ENCODE measurements at places on chromosomes 13 and 19. TPM values are rescaled to one million over a fixed set of nuclear protein-coding genes. Genes with fewer than 3 reads are reported as not detected.
A peak's percentile ranks its signal among the peaks of the same experiment; 100 is the strongest.

GRCh38 chr13:31986676-31987470, 44.7 kb upstream of the FRY start:
- H3K27ac ChIP-seq: no peak overlapping the region
- no peaks in the 10 kb centered on the region for H3K27me3 ChIP-seq
- DNase-seq: no peak

DNA sequence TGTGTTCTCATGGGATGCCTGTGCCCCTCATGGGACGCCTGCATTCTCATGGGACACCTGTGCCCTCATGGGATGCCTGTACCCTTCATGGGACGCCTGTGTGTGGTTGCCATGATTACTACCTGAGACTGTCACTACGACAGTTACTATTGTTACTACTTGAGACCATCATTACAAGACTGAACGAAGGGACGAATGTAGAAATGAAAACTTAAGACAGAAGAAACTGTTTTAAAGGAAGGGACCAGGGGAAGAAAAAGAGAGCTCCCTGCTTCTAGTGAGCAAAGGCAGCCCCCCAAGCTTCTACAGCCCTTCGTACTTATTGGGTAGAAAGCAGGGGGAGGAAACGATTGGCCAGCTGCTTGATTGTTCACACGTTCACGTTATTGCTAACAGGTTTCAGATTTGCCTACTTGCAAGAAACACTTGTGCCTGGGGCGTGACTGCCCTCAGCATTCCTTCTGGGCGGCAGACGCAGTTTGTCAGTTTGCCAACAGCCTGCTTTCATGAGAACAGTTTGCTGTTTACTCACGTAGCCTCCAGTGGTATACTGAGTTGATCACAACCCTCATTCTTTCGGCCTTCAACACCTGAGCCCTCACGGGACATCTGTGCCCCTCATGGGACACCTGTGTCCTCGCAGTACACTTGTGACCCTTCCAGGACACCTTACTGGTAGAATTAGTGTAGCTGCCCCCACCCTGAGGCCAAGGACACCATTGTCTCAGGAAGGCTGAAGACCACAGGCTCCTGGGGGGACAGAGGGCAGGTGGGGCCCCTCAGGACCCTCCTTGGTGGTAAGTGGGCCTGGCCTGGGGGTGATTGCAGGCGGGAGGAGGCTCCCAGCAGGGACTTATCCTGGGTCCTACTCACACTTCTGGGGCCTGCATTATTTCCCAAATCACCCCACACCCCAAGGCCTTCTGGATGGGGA, 2.5 kb upstream of the S1PR4 start:
- no peaks in the 10 kb centered on the region for H3K36me3 ChIP-seq
- H3K4me1 ChIP-seq: no peaks in the 10 kb centered on the region
- peak overlapping the region; percentile 80 for H3K27ac ChIP-seq
- H3K27me3 ChIP-seq: no peaks in the 10 kb centered on the region
- no peak for DNase-seq

- peaks cover 15% of the 10 kb centered on the region for H3K4me1 ChIP-seq
- H3K4me3 ChIP-seq: peak overlapping the region; percentile 25
- peaks cover 10% of the 10 kb centered on the region for H3K36me3 ChIP-seq
- peaks cover 6% of the 10 kb centered on the region for H3K27me3 ChIP-seq
- H3K27ac ChIP-seq: peak overlapping the region; percentile 55
These were observed 4.2 kb upstream of the RPL18A start for GRCh38 chr19:17855280-17856152.

DNA sequence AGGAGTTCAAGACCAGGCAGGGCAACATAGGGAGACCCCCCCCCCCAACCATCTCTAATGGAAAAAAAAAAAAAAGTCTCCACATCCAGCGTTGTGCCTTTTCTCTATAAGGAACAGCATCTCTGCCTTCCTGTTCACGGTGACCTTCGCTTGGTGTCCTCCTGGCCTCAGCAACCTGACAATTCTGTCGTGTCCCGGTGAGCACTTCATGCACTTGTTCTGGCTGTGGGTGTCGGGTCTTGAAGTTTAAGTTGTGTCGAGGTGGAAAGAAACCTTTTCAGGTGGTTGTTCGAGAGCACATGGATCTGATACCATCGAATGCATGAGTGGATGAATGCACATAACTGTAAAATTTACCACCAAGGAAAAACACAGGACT, 594 bp downstream of the ZNF559 start:
- H3K4me3 ChIP-seq: peak overlapping the region; percentile 93
- H3K27me3 ChIP-seq: no peaks in the 10 kb centered on the region
- H3K4me1 ChIP-seq: no peaks in the 10 kb centered on the region
- no peak for DNase-seq
- H3K36me3 ChIP-seq: peaks cover 39% of the 10 kb centered on the region
- H3K27ac ChIP-seq: peak overlapping the region; percentile 92

Gene PRR20B
- total RNA-seq: not detected

Gene FBN3
- total RNA-seq: 18.0 TPM

Gene CAPN12
- total RNA-seq: 3.0 TPM

Gene MEIS3
- total RNA-seq: 43.2 TPM

Gene ANGPTL8
- total RNA-seq: not detected

Gene ZNF260
- 27.8 TPM for total RNA-seq
